ENCODE measurements at places on chromosomes 13 and 19.
A peak's percentile ranks its signal among the peaks of the same experiment; 100 is the strongest.

GRCh38 chr19:47113850-47114651, 475 bp upstream of the ZC3H4 start:
- DNase-seq: no peak

- DNase-seq: no peak
These were observed 53.8 kb downstream of the RNF6 start for GRCh38 chr13:26168237-26168814.

DNA sequence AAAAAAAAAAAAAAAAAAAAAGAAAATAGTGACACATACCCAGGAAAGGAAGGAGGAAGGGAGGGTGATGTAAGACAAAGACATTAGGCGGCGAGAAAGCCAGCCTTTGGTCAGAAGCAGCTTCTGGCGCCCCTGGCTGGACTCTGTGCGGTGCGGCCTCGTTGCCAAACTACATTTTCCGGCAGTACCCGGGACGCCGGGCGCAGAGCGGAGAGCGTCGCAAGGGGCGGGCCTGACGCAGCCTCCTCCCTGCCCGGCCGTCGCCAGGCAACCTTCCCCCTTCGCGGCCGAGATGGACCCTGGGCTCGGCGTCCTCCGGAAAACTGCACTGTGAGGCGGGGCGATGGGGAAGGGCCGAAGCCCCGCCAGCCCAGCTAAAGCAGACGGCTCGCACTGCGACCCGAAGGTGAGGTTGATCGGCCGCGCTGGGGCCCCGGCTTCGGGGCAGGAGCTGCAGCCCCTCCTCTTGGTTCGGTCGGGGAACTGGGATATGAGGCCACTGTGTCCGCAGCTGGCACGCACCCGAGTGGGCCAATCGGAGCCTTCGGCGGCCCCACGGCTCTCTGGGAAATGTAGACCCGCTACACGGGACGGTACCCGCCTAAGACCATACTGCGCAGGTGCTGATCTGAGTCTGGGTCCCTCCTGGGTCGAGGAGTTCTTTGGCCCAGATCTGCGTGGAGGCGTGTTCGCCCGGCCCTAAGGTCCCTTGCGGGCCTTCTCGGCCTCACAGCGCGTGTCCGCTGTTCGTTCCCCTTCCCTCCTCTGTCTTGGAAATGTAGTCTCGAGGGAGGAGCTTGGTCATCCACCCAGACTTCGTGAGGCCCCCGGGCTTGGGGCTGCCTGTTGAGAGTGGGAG, 2.3 kb upstream of the MZF1 start:
- no peak for DNase-seq

- no peak for DNase-seq
These were observed 420.8 kb upstream of the GPC6 start for GRCh38 chr13:92805766-92806165.

- no peak for DNase-seq
These were observed 624.9 kb upstream of the PCDH9 start for GRCh38 chr13:67854990-67855389.

DNA sequence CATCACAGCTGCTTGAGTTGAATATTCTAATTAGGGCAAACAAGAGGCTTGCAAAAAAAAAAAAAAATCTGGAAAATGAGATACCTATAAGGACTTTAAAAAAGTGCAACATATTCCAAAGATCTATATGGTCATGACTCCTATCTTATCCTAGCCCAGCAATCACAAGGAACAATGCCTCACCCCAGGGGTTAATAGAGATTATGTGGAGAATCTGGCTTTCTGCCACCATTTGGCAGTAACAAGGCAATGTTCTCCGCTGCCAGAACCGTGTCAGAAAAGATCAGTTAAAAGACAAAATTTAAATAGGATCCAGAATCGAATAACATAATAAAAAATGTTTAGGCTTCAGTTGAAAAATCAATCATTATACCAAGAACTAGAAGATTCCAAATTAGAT, 1643.2 kb upstream of the PRR20A start:
- no peak for DNase-seq

DNA sequence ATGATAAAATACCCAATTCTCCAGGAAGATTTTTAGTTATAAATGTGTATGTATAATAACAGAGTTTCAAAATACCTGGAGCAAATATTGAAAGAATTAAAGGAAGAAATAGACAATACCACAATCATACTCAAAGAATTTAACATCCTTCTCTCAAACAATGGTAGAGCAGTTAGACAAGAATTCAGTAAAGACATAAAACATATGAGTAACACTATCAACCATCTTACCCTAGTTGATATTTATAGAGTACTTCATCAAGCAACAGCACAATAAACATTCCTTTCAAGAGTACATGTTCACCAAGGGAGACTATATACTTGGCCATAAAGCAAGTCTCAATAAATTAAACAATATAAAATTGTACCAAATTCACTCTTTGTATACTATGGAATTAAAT, 108.4 kb downstream of the DLEU7 start:
- no peak for DNase-seq

GRCh38 chr13:19634256-19634740, 839 bp downstream of the MPHOSPH8 start:
- peak; percentile 36 for DNase-seq

- DNase-seq: no peak
These were observed 63.7 kb downstream of the CRYL1 start for GRCh38 chr13:20461860-20462532.

GRCh38 chr19:7789447-7789846, 26.4 kb downstream of the CLEC4M start:
- no peak for DNase-seq

- peak; percentile 22 for DNase-seq
These were observed 6.0 kb upstream of the WDR88 start for GRCh38 chr19:33125929-33126388.

GRCh38 chr13:74442751-74443150, 308.5 kb upstream of the KLF12 start:
- DNase-seq: no peak

GRCh38 chr13:102028206-102028605, 373.6 kb downstream of the FGF14 start:
- no peak for DNase-seq

DNA sequence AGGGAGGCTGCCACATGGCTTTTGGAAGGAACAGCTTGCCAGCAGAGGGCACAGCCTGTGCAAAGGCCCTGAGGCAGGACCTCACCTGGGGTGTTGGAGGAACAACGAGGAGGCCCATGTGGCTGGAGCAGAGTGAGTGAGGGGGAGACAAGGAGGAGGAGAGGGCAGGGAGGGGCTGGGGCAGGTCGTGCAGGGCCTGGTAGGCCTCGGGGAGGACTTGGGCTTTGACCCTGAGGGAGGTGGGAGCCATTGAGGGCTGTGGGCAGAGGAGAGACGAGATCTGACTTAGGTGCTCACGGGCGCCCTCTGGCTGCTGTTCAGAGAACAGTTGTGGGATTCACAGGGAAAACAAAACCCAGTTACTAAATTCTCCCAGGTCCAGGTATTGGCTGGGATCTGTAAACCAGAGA, 25.2 kb downstream of the ZNRF4 start:
- no peak for DNase-seq

DNA sequence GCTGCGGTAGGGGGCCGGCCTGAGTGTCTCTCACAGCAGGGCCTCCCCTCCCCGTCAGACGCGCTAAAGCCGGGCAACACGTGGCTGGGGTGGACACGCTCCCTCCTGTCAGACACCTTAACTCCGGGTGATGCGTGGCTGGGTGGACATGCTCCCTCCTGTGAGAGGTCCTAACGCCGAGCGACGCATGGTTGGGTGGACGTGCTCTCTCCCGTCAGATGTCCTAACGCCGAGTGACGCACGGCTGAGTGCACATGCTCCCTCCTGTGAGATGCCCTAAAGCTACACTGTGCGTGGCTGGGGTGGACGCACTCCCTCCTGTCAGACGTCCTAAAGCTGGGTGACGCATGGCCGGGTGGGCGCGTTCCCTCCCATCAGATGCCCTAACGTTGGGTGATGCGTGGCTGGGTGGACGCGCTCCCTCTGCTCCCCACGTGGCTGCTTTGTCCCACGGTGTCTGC, 126.1 kb upstream of the MCF2L start:
- no peak for DNase-seq

GRCh38 chr19:17234911-17235299, 8.9 kb downstream of the OCEL1 start:
- no peak for DNase-seq

GRCh38 chr19:21566073-21566472, 60.7 kb downstream of the ZNF429 start:
- DNase-seq: no peak

DNA sequence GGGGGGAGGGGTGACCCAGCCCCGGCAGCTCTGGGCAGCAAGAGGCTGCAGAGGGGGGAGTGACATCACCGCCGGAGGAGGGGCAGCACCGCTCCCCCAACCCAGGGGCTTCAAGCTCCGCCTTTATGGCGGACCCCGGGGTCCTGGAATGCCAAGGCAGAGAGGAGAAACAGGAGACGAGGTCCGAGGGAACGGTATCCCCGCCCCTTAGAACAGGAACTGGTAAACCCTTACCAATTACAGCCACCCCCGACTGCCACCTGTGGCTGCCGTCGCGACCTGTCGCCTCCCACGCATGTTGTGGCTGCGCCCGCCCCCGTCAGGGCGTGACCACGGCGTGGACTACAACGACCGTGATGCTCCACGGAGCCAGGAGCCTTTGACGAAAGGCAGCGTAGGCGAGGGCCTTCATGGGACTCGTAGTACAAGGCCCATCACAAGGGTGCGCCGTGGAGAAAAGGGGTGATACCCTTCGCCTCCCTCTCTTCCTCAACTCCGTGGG, 4.1 kb upstream of the KCNC3 start:
- DNase-seq: no peak

DNA sequence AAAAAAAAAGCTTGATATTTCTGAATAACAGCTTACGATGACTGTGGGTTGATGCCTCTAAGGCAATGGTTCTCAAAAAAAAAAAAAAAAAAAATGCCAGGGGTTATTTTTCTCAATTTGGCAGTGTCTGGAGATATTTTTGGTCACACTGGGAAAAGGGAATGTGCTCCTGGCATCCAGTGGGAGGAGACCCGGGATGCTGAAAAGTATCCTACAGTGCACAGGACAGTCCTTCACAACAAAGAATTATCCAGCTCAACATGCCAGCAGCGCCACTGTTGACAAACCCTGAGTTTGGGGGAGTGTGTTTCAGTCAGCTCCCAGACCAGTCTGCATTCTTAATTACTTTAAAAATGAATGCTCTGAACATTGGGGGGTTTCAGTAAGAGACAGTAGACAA, 54.5 kb downstream of the FLT3 start:
- no peak for DNase-seq

DNA sequence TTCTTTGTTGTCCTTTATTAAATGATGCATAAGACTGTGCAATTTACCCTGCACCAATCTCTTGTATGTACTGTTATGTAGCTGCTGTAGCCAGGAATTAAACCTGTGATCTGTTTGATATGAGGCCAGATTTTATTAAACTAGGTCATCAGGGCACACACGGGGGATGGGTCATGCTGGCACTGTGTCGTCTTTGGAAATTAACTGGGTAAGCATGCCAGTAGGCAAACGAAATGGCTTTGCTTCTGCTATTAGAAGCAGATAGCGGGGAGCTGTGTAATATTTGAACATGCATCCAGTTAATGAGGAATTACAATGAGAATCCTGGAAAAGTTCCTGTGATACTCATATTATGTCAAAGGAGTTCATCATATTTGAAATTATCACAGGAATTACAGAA, 23.5 kb downstream of the MTUS2 start:
- DNase-seq: no peak

DNA sequence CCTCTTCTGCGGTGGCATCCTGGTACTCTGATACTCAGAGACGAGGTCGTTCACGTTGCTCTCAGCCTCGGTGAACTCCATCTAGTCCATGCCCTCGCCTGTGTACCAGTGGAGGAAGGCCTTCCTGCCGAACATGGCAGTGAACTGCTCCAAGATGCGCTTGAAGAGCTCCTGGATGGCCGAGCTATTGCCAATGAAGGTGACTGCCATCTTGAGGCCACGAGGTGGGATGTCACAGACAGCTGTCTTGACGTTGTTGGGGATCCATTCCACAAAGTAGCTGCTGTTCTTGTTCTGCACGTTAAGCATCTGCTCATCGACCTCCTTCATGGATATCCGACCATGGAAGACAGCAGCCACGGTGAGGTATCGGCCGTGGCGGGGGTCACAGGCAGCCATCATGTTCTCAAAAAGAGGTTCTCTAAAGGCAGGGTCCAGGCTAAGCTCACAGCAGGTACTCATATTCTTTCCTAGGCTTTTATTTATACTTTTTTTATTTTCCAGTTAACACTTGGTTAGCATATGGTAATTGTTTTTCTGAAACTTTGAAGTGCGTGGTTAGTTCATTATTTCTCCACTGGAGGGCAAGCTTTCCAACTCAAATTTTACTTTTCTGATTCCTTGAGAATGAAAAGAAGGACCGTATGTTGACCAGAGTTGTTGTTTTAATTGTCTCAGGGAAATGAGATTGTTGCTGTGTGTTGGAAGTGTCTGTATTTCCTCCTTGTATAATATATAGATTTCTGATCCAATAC, 72.4 kb upstream of the RGCC start:
- peak; percentile 18 for DNase-seq

GRCh38 chr19:38647966-38648768, 718 bp downstream of the ACTN4 start:
- DNase-seq: no peak

DNA sequence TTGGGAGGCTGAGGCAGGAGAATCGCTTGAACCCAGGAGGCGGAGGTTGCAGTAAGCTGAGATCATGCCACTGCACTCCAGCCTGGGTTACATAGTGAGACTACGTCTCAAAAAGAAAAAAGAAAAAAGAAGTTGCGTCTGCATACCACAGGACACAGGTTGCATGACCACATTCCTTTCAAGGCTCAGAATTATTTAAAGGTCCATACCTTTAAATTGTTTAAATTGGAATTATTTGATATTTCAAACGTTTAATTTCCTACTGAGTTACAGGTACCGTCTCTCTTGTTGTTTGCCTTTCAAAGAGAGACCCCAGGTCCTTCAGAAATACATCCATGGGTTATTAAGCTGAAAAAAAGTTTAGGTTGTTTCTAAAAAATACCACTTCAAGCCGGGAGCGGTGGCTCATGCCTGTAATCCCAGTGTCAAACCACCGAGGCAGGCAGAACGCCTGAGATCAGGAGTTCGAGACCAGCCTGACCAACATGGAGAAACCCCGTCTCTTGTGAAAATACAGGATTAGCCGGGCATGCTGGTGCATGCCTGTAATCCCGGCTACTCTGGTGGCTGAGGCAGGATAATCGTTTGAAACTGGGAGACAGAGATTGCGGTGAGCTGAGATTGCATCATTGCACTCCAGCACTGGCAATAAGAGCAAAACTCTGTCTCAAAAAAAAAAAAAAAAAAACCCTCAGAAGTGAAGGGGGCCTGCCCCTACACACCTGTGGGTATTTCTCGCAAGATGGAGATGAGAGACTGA, 18.6 kb downstream of the ZNF816 start:
- DNase-seq: no peak

GRCh38 chr13:103694033-103694432, 627.8 kb upstream of the SLC10A2 start:
- DNase-seq: no peak

GRCh38 chr19:13959141-13959961, 7.0 kb downstream of the DCAF15 start:
- no peak for DNase-seq

Measured in NCI-H524 (cell line).